ENCODE measurements at places on chromosomes 16 and 17. TPM values are rescaled to one million over a fixed set of nuclear protein-coding genes. Genes with fewer than 3 reads are reported as not detected.

CDH1 gene
- not detected for total RNA-seq

TNFAIP1 gene
- 28.0 TPM for total RNA-seq

PLK1 gene
- total RNA-seq: 27.1 TPM

GSG1L gene
- not detected for total RNA-seq

SLC6A2 gene
- not detected for total RNA-seq

TVP23A gene
- not detected for total RNA-seq

CCL11 gene
- not detected for total RNA-seq

MC1R gene
- total RNA-seq: 7.1 TPM

CLEC18A gene
- total RNA-seq: 0.58 TPM

CEP112 gene
- 5.4 TPM for total RNA-seq
